Choroid plexus epithelial cell (primary cell): ENCODE measurements at places on chromosomes 5 and 9.

DNA sequence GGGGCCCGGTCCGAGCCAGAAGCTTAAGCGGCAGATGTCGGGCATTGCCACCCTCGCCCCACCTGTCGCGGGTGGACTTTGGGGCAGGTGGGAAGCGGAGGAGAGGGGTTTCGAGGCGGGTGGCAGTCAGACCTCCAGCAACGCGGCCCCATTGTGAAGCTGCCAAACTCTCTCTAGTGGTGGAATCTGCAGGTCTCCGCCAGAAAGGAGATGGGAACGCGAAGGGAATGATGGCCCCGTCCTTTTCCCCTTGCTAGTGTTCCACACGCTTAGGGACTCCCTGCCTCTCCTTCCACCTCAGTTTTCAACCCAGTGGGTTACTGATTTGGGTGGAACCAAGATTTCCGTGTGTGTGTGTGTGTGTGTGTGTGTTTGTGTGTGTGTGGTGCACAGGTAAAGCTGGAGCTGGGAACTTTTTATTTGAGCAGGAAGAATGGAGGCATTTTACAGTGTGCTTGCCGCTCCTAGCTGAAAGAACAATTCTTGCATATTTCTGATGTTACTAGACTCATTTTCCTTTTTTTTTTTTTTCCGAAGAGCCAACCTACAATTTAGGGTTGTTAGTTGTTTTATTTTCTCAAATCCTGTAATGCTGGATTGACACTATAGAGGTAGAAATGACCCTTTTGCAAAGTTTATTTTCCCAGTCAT, 1.3 kb downstream of the MACIR start:
- peak; percentile 46 for DNase-seq

DNA sequence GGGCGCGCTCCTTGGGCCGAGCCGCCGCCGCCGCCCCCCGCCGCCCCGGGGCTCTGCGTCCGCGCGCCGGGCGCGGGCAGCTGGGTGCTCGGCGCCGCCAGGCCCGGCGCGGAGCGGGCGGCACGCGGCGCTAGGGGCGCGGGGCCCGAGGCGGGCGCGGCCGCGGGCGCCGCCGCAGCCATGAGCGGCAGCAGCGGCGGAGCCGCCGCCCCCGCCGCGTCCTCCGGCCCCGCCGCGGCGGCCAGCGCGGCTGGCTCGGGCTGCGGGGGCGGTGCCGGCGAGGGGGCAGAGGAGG, 351 bp downstream of the TRIO start:
- no peak for DNase-seq

DNA sequence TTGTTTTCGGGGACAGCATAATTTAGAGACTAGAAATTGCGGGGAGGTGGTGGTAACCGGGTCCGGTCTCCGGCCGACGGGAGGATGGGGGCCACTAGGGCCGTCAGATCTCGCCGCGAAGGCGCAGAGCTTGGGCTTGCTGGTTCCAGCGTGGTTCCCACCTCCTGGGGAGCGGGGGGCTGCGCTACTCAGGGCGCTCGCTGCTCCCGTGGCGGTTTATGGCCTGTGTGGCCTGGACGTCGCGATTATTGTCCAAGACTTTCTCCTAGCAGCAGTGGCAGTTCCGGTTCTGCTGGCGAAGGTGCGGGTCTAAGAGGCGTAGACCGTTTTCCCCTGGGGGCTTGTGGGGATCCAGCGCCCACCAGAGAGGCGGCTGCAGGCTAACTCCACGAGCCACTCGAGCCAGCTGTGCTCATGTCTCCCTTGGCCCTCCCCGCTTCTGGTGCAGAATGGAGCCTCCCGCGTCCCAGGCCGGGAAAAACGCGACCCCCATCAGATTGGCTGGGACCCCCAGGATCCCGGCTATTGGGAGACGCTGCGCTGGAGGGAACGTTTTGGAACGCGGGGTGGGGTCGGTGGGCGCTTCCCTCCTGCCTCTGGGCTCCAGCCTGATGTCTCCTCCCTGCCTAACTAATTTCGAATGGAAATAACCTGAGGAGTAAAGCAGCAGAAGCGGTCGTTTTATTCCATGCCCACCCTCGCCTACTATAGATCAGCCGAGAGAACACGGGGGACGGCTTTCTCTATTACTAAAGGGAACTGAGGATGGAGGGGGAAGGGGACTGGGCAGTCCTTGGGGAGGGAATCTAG, 87.1 kb downstream of the ENTREP1 start:
- no peak for DNase-seq

DNA sequence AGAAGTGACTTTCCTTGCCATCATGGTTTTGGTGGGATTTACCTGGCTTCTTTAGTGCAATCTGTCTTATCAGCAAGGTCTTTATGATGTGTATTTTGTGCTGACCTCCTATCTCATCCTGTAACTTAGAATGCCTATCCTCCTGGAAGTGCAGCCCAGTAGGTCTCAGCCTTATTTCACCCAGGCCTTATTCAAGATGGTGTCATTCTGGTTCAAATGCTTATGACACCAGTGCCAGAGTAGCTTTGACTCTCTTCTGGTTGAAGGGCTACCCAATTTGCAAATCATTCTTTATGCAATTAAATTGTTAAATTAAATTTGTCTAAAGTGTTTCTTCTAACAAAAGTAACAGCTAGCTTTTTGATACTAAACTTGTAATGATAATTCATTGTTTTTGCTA, 58.8 kb upstream of the PRDM9 start:
- no peak for DNase-seq

- peak; percentile 50 for DNase-seq
Measured at GRCh38 chr9:21904371-21904770, 89.8 kb downstream of the CDKN2A start.

- peak; percentile 96 for DNase-seq
Measured at GRCh38 chr5:67246108-67246507, 49.5 kb upstream of the CD180 start.

DNA sequence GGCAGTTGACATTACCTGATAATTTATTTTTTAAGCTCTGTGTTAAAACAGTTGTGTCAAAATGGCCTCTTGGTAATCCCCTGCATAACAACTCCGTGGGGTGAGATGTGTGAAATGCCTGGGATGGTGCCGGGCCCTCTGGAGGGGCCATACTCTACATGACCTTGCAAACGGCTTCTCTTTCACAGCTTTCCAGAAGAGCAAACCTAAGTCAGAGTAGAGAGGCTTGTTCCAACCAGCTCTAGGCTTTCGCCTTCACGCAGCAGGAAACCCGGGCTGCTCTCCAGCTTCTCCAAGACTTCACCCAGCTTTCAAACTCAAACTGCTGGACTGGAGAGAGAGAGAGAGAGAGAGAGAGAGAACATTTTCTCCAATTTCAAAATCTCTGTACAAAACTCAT, 120.1 kb downstream of the SNX18 start:
- DNase-seq = peak; percentile 65

- no peak for DNase-seq
Measured at GRCh38 chr9:22088717-22089061, 79.6 kb upstream of the CDKN2B start.

GRCh38 chr9:71781391-71781790, 13.1 kb upstream of the CEMIP2 start:
- DNase-seq = no peak

- DNase-seq = no peak
Measured at GRCh38 chr5:154141745-154142221, 48.8 kb upstream of the GALNT10 start.

GRCh38 chr5:72621576-72621975, 114.4 kb upstream of the ZNF366 start:
- no peak for DNase-seq

GRCh38 chr5:33034777-33035176, 323.7 kb downstream of the NPR3 start:
- DNase-seq = no peak

DNA sequence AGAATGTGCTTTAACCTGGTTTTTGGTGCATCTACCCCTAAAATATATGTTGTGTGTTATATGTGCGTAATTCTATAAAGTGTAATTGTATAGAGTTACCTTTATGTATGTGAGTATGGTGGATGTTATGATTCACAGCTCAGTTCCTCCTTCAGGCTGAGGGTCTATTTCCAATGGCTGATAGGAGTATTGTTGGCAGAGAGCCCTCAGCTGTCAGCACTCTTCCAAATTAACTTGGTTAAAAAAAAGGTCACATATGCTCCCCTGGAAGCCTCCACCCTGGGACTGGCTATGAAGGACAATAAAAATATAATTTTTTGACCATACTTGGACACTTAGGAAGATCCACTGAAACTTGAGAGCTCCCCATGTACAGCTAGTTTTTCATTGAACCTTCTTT, 250.4 kb upstream of the CDH12 start:
- no peak for DNase-seq
